SK-N-SH (cell line): ENCODE measurements at places on chromosomes 12 and 14.

GRCh38 chr14:85039353-85039626 lies 490.7 kb upstream of the FLRT2 start:
- DNase-seq: no peak

DNA sequence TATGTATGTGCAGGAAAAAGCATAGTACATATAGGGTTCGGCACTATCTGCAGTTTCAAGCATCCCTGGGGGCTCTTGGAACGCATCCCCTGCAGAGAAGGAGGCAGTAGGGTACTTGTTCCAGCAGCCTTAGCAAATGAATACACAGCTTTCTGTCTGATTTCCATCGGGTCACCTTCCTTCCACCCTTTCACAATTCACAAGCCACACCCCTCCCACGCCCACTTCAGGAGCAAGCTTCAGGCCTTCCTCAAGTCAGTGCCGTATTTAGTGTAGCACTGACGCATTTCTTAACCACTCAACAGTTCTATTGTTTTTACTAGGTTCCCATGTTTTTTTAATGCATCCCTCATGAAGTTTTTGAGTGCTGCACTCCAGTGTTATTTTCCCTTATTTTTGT lies 64.2 kb downstream of the CLMN start:
- no peak for DNase-seq

DNA sequence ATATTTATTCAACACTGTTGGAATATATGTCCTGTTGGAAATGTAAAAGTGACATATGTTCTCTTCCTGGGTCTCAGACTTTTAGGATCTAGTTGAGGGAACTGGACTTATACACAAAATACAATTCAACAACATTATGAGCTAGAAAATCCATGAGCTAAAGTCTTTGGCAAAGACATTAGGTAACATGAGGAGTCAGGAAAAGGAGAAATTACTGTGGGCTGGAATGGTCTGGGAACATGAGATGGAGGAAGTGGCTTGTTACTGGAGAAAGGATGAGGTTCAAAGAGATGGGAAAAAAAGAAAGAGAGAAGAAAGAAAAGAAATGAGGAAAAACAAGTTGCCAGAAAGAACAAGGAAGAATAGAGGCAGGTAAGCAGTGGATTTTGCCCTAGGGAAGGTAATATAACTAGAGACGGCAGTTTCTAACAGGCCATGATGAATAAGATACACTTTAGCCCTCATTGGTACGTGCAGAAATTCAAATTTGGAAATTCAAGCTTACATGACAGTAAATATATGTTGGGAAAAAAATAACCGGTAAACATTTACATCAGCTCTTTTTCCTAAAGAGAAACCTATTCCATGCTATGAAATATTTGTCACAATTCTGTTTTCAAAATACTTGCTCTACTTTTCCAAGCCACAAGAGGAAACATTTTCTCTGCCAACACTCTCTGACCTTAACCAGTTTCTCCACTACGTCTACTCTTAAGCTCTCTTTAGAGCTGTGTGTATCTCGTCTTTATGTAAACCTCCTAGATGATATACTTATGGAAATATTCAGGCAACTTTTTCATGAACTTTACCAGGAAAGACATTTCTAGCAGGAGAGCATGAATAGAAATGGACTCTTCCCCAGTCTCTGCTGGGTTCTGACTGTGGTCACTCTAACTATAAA lies 268.8 kb upstream of the BTG1 start:
- no peak for DNase-seq

GRCh38 chr12:95303476-95303875 lies 85.9 kb downstream of the VEZT start:
- DNase-seq: no peak

- DNase-seq: no peak
Measured at GRCh38 chr14:106203438-106203837, 677.1 kb downstream of the TMEM121 start.

- no peak for DNase-seq
Measured at GRCh38 chr12:96121271-96121711, 72.9 kb upstream of the ELK3 start.
